Non-pigmented ciliary epithelial cell (primary cell): ENCODE measurements at places on chromosomes 16 and 17.

GRCh38 chr16:11108466-11108805, 147.6 kb downstream of the SOCS1 start:
- no peak for DNase-seq

DNA sequence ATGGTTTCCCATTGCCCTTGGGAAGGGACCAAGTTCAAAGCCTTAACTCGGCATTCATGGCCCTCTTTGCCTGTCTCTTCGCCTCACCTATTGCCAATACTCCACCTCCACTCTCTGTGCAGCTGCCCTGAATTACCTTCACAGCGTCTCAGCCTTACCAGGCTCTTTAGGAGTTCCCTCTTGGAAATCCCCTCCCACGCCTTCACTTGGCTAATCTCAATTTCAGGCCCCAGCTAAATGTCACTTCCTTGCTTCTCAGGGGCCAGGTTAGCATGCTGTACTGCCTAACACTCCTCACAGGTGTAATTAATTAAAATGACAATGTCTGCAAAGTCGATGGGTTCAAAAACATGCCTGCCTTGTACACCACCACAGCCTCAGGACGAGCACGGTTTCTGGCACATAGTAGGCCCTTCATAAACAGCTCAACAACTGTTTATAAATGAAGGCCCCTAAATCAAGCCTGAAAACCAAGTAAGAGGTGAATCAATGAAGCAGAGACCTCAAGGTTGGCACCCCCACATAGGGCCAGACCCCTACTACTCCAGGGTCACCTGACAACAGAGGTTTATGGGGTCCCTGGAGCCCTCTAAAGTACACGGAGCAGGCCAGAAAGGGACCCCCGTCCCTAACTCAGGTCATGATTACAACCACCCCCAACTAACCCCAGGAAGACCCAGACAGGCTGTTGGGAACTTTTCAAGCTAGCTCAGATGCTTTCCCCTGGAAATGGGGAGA, 11.2 kb upstream of the EEF2K start:
- no peak for DNase-seq

DNA sequence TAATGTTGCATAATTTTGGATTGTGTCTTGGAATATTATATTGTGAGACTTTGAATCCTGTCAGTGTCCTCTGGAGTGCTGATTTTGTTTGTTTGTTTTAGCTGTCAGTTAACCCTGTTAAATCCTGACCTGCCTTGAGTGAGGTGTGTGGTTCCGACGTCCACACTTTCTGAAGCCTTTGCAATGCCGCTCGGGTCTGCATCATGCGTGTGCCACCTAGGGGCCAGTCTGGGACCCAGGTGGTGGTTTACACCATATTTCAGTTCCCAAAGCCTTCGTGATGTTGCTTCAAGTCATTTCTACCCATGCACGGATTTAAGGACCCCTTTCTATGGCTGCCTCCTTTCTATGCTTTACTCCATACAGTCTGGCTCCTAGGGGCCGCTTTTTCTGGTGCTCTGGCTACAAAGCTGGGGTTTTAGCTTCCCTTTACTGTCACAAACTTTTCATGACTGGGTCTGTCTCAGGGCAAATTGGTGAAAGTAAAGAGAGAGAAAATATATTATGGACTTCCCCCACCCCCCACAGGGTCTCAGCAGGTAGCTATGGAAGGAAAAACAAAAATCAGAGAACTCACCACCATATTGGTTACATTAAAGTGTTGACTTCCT, 11.4 kb upstream of the OR4D1 start:
- no peak for DNase-seq

GRCh38 chr17:30225919-30226553, 9.5 kb downstream of the SLC6A4 start:
- DNase-seq: no peak

- DNase-seq: no peak
These were observed 9.5 kb upstream of the PPP1R27 start for GRCh38 chr17:81844327-81844851.

DNA sequence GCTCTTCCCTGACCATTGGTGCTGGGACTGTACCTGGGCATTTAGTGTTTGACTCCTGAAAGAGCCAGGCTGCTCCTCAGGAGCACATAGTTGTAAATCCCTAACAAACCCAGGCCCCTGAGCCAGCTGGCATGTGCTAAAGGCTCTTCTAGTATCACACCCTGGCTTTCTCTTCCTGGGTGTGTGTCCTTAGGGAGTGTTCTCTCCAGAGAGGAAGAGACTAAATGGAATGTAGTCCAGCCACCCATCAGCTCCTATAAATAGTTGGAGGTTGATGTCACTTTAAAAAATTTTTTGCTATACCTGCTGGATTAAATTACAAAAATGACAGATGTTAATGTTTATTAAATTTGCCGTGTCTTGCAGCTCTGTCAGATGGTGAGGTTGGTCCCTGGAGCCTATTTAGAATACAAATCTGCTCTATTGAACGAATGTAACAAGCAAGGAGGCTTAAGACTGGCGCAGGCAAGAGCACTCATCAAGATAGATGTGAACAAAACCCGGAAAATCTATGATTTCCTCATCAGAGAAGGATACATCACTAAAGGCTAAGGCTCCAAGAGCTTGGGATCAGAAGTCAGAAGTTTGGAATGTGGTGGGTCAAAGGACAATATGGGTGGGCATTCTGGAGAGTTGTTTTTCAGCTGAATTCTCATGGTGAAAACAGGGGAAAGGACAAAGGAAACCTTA, 13.1 kb upstream of the DUSP14 start:
- DNase-seq: no peak

GRCh38 chr17:16459855-16460550, 32.0 kb downstream of the LRRC75A start:
- DNase-seq: no peak

DNA sequence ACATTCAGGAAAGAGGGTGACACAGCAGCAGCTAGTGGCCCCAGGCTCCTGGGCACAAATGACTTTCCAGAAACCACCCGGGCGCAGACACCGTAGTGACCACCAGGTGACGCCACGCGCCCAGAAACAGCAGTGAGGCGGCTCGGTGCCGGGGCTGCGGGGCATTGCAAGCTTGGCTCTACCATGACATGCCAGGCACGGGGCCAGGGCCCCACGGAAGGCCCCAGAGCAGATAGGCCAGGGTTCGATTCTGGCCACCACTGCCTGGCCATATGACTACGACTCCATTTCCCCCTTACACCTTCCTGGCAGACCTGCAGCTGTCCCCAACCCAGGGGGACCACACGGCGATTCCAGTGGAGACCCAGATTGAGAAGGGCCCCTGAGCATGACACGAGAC, 6.7 kb downstream of the RHBDF1 start:
- DNase-seq: no peak

- no peak for DNase-seq
These were observed 61.2 kb upstream of the MED13 start for GRCh38 chr17:62126292-62126691.

- no peak for DNase-seq
These were observed 45.8 kb upstream of the CBLN1 start for GRCh38 chr16:49327466-49327865.

- no peak for DNase-seq
These were observed 26.8 kb downstream of the SGSM2 start for GRCh38 chr17:2363851-2364762.

DNA sequence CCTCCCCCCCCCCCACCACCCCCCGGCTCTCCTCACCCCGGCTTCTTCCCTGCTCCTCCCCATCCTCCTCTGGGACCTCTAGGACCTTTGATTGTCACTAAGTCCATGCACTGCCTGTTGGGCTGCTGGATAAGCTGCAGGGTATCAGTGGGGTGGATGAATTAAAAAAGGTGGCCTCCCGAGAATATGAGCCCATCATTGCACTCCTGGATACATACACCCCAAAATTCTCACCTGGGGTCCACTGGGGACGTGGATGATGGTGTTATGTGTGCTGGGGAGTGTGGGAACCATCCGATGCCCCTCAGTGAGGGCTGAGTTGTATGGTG, 88.8 kb downstream of the IRF8 start:
- DNase-seq: no peak

- DNase-seq: no peak
These were observed 91.4 kb upstream of the CCL2 start for GRCh38 chr17:34163646-34164045.

DNA sequence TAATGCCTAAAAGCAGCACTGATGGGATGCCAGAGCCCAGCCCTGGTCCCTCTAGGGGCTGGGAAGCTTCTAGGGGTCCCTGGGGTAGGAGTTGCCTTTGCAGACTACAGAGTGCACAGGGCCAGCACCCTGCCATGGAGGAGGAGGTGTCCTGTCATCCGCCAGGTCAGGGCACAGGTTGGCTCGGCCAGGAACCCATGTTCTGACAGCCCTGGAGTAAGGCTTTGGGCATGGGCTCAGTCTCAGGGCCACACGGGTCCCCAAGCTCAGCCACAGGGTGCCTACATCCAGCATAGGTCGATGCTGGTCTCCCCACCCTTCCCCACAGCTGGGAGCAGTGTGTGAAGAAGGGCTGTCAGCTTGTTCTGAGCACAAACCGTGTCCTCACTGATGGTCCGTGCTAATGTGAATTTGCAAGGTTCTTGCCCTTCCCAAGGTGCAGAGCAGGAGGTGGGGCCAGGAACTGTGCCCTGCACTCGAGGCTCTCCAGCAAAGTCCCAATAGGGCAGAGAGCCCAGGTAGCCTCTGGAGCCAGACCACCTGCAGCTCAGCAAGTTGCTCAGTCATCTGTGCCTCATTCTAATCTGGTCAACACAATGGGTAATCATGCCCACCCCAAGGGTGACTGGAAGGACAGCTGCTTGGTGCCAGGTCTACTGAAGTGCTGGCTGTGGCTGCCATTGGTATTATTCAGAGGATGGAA, 72.8 kb downstream of the AMFR start:
- DNase-seq: no peak

DNA sequence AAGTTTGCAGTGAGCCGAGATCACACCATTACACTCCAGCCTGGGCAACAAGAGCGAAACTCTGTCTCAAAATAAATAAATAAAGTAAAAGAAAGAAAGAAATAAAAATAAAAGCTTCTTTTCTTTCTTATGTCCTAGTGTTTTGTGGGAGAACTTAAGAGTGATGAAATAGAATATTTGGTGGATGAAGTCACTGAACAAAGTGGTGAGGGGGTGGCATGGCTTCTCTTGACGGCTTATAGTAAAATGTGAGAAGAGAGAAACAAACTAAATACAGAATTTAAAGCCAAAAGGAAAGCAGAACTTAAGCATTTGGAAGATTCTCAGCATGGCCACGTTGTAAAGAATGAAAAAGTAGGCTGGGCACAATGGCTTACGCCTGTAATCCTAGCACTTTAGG, 15.3 kb downstream of the SGF29 start:
- DNase-seq: no peak

- no peak for DNase-seq
These were observed 34.3 kb upstream of the ATP2C2 start for GRCh38 chr16:84334058-84334457.

- DNase-seq: no peak
These were observed 13.7 kb downstream of the GUCY2D start for GRCh38 chr17:8015957-8016631.

- DNase-seq: no peak
These were observed 45.0 kb downstream of the TEX2 start for GRCh38 chr17:64218066-64218465.

- DNase-seq: no peak
These were observed 3.0 kb downstream of the HIRIP3 start for GRCh38 chr16:29992344-29992967.

DNA sequence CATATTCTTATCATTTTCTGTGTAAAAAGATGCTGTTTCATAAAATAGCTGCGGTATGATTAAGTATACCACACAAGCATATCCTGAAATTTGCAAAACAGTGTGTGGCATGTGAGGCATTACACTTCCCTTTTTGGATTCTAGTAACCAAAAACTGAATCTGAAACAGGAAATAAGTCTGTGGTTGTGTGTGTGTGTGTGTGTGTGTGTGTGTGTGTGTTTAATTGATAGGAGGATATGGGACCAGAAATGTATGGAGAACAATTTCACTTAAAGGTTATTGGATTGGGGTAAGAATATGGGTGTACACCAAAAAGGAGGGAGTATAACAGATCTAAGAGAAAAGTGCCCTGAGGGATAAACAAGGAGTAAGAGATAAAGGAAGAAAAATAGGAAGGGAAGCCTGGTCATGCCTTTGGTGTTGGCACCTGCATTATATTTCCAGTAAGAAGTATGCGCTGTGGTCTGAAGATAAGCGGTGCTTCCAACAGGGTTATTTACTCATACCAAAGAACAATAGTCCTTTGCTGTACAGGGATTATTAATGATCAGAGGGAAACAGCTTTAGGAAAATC, 4.0 kb downstream of the LYRM1 start:
- DNase-seq: no peak

- DNase-seq: no peak
These were observed 1.8 kb upstream of the GIP start for GRCh38 chr17:48970224-48970623.

DNA sequence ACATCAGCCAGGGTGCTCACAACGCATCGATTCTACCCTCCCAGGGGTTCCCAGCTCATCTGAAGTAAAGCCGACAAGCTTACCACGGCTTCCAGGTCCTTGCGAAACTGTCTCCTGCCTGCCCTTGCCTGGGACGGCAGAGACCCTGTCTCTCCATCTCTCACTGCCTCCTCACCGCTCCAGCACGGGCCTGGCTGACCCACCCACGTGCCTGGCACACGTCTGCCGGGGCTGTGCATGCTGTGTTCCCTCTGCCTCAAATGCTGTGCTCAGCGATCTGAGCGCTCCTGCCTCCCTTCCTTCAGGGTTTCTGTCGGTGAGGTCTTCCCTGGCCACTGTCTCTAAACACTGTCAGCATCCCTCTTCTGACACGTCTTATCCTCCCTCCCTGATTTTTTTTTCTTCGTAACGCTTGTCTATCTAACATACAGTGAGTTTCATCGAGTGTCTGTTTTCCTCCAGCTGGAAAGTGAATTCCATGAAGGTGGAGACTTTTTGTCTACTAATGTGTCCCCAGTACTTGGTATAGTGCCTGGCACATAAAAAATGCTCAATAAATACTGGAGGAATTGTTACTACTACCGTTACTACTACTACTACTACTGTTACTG, 208.4 kb downstream of the IRF8 start:
- DNase-seq: no peak

- no peak for DNase-seq
These were observed 27.8 kb downstream of the NUP88 start for GRCh38 chr17:5391678-5392077.

- DNase-seq: no peak
These were observed 26.0 kb downstream of the TK2 start for GRCh38 chr16:66523861-66524354.

GRCh38 chr17:34436607-34437006, 73.6 kb upstream of the CCL1 start:
- DNase-seq: no peak

GRCh38 chr16:75097941-75098901, 18.4 kb downstream of the LDHD start:
- no peak for DNase-seq

- no peak for DNase-seq
These were observed 521 bp downstream of the ATMIN start for GRCh38 chr16:81035975-81036750.

GRCh38 chr16:84740596-84741116, 40.9 kb downstream of the USP10 start:
- no peak for DNase-seq

GRCh38 chr17:69223809-69224208, 4.8 kb downstream of the ABCA10 start:
- DNase-seq: peak; percentile 65

GRCh38 chr16:88320947-88321634, 61.7 kb upstream of the ZNF469 start:
- DNase-seq: no peak
